ENCODE measurements at places on chromosomes 13 and 19.

DNA sequence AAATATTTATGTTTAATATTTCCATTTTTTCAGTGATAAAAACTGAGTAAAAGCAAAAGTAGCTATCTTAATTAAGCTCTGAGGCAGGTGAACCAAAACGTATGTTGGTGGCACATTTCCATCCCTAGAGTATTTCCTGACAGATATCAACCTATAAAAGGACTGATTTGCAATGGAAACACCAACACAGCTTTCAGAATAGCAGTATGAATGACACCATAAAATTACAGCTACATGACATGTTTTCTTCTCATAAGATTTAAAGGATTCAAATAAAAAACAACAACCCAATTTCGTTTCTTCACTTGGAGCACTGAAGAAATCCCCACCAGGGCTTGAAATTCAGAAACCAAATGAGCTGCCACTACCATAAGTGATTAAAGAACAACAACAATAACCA lies 194.4 kb downstream of the RFC3 start:
- H3K27ac ChIP-seq = no peak overlapping the region
- no peak for DNase-seq
- H3K4me3 ChIP-seq = no peak overlapping the region
- no peaks in the 10 kb centered on the region for H3K4me1 ChIP-seq
- H3K36me3 ChIP-seq = no peaks in the 10 kb centered on the region

DNA sequence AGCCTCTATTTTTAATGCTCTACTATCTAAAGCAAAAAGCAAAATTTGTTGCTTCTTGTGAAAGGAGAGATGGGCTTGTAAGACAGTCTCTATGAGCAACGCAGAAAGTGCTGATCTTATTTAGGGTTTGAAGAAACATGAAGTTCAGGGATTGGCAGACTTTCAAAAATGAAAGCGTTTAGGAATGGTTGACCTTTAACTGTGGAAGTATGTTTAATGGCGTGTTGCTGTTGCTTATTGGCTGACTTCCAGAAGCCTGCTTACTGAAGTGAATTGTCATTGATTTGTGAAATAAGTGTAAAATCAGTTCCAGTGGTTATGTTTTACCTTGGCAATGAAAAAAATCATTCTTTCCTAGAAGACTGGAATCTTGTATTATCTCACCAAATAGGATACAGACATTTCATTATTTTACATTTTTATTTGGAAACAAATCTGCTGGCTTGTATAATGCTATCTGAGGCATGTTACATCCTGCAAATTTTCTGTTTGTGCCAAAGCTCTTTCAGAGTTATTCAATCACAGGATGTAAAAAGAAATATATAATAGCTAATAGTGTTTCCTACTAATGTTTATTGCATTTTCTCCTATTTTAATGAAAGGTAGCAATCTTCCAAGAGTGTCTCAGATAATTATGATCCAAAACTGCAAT lies 221.3 kb upstream of the SLITRK6 start:
- H3K36me3 ChIP-seq = no peaks in the 10 kb centered on the region
- H3K4me3 ChIP-seq = no peak overlapping the region
- no peak for DNase-seq
- no peaks in the 10 kb centered on the region for H3K4me1 ChIP-seq

- H3K4me3 ChIP-seq = no peak overlapping the region
- H3K4me1 ChIP-seq = 0 out of 2 replicates have a peak, but pooled peaks cover 2% of the 10 kb centered on the region
- H3K36me3 ChIP-seq = no peaks in the 10 kb centered on the region
- H3K27ac ChIP-seq = no peak overlapping the region
Observed at GRCh38 chr13:44790289-44790688, 199.0 kb downstream of the NUFIP1 start.

DNA sequence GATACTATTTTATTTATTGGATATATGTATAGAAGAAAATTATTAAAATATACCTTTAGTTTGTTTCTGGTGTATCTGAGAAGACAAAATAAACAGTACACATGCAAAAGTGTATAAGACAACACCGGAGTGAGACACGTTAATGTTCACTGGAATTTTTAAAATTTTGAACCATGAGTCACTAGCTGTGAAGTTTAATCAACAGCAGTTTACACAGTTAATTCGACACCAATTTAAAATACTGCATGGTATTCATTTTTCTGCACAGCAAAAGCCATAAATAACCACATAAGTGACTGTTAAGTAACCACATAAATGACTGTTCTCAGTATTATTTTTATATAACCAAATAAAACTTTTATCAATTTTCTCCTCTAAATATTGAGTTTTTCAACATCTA lies 418.7 kb upstream of the NBEA start:
- no peaks in the 10 kb centered on the region for H3K4me1 ChIP-seq
- H3K36me3 ChIP-seq = no peaks in the 10 kb centered on the region
- DNase-seq = no peak
- H3K4me3 ChIP-seq = no peak overlapping the region

DNA sequence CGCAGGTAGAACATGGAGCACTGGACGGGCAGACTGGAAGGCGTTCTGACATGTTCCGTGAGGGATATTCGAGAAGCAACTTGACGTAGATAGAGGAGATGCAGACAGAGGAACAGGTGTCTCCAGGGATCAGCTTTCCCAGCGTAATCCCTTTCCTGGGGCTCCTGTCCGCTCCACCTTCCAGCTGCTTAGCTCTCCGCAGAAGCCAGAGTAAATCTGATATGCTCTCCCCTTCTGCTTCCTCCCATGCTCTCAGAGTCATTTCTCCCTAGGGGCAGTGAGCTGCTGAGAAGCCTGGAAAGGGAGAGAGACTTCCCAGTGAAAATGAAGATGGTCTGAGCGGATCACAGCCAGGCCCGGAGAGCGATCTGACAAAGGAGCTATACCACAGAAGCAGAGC lies 23.0 kb upstream of the OLFM4 start:
- no peaks in the 10 kb centered on the region for H3K27me3 ChIP-seq
- H3K4me1 ChIP-seq = no peaks in the 10 kb centered on the region
- no peaks in the 10 kb centered on the region for H3K36me3 ChIP-seq
- no peak overlapping the region for H3K27ac ChIP-seq

DNA sequence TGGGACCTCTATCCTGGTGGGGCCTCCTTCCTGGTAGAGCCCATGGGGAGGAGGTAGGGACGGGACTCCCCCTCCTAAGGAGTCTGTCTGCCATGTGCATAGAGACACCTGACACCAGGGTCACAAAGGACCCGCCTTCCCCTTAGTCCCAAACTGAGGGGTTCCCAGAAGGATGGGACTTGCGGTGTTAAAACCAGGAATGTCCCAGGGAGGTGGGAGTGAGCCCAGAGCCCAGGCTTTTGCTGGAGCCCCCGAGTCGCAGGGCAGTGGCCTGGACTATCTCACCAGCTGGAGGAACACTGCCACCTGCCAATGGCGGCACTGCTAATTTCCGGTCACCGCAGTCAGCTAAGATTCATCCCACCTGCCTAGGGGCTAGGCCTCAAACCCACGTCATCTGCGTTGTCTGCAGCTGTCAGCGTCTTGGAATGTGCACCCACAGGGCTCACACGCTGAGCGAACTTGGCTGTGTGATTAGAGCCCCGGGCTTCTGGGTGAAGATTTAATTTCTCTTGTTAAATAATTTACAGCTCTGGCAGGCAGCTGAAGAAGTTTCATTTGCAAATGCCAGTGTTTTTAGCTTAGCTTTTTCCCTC lies 31.9 kb upstream of the ATP11A start:
- no peak overlapping the region for H3K4me3 ChIP-seq
- no peak overlapping the region for H3K27ac ChIP-seq

DNA sequence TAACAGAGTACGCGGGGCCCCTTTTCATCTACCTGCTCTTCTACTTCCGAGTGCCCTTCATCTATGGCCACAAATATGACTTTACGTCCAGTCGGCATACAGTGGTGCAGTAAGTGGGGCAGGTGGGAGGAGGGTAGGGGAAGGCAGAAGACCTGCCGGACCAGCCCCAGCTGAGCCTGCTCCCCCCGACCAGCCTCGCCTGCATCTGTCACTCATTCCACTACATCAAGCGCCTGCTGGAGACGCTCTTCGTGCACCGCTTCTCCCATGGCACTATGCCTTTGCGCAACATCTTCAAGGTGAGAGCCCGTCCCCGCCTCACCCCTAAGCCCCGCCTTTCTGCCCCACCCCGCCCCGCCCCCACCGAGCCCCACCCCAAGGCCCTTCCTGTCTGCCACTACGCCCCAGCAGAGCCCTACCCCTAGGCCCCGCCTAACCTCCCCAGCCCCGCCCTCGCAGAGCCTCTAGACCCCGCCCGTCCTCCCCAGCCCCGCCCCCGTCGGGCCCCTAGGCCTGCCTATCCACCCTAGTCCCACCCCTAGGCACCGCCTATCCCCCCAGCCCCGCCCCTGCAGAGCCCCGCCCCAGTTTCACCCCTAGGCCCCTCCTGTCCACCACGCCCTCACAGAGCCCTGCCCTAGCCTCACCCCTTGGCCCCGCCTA lies 7.7 kb downstream of the NDUFB7 start:
- DNase-seq = no peak
- H3K27me3 ChIP-seq = no peaks in the 10 kb centered on the region
- H3K27ac ChIP-seq = no peak overlapping the region
- peaks cover 14% of the 10 kb centered on the region for H3K4me1 ChIP-seq
- H3K4me3 ChIP-seq = no peak overlapping the region
- peaks cover 7% of the 10 kb centered on the region for H3K36me3 ChIP-seq

DNA sequence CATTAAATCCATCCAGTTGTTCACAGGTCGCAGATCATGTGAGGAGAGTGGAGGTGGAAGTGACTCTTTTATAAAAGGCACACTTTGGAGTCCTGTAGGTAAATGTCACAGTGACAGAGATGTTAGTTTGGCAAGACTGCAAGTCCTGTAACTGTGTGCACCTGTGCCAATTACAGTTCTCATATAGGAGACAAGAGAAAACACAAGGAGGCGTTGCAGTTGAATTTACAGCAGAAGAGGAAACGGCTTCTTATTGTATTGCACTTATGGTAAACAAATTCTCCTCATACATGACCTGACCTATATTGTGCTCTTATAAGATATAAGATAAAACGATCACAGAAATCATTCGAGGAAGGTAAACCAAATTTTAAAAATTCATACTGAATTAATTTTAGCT lies 732.8 kb upstream of the SLC10A2 start:
- H3K27me3 ChIP-seq = no peaks in the 10 kb centered on the region
- H3K4me3 ChIP-seq = no peak overlapping the region
- H3K27ac ChIP-seq = no peak overlapping the region
- H3K36me3 ChIP-seq = no peaks in the 10 kb centered on the region
- DNase-seq = no peak

DNA sequence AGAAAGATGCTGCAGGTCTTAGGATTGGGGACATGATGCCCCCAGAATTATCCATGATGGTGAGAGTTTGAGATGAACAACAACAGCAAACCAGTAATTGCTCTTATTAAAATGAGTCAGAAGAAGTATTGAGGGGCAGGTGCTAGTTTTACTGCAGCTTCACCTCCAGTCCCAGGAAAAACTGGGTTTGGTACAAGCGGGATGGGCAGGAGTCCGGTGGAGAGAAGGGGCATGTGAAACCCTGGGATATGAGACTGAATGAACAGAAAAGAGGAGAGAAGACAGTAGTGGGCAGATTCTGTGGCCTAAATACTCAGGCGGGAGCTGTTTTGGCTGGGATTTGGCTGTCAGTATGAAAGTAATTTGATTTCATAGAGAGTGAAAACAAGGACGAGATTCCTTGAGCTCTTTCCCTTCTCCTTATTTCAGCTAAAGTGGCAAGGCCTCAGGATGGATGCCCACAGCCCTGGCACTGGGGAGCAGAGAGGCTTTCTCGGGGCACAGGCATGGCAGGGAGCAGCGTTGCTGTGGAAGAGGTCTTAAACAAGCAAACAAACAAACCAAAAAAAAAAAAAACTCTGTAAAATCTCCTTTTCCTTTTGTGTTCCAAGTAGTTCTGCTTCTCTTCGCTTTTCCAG lies 30.7 kb downstream of the NFIX start:
- H3K27me3 ChIP-seq = peaks cover 83% of the 10 kb centered on the region
- no peak overlapping the region for H3K4me3 ChIP-seq
- no peak overlapping the region for H3K27ac ChIP-seq
- peaks cover 7% of the 10 kb centered on the region for H3K4me1 ChIP-seq

GRCh38 chr13:73715114-73715910 lies 418.9 kb downstream of the KLF12 start:
- no peak overlapping the region for H3K4me3 ChIP-seq
- no peaks in the 10 kb centered on the region for H3K36me3 ChIP-seq
- 0 out of 2 replicates have a peak, but pooled peaks cover 2% of the 10 kb centered on the region for H3K4me1 ChIP-seq
- no peaks in the 10 kb centered on the region for H3K27me3 ChIP-seq

GRCh38 chr13:77359171-77359570 lies 32.3 kb upstream of the MYCBP2 start:
- no peaks in the 10 kb centered on the region for H3K36me3 ChIP-seq
- no peak overlapping the region for H3K4me3 ChIP-seq

Measured in iPS DF 6.9 (cell line).